SIG-M5 (cell line): ENCODE measurements at places on chromosomes 3 and 15.

DNA sequence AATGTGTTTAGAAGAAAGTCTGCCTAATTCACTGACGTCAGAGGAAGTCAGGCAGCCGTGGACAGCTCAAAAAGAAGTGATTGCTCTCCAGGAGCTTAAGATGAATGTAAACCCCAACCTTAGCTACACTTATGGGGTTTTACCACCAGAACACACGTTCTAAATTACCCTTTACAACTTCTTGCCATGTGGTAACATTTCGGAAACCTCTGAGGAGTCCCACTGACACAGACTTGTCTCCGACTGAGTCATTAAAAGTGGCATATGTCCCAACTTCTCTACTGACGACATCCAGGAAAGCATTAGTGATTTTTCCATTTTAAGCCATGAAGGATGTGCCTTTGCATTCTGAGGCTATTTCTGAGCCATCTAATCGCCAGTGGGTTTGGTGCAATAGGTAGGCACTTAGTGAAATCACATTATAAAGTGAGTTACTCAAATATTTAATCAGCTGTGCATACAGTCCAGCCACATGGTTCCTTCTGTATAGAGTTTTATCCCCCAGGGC lies 32.4 kb downstream of the C2CD4A start:
- DNase-seq, result peak; percentile 7

DNA sequence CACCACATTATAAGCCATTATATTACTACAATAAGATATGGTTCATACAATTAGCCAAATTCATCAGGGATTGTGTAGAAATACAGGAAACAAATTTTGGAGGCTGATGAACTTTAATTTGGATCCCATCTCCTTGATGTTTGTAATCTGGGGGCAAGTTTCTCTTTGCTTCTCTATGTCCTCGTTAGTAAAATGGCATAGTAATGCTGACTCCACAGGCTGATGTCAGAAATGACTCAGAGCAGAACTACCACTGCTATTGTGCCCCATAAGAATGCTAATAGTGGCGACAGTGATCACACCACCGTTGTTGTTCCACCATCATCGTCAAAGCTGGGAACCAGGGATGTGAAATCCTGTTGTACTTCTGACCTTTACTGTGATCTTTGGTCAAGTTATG lies 722.3 kb upstream of the LMCD1 start:
- DNase-seq, result no peak

GRCh38 chr3:183854318-183855035 lies 29.1 kb upstream of the MAP6D1 start:
- no peak for DNase-seq

DNA sequence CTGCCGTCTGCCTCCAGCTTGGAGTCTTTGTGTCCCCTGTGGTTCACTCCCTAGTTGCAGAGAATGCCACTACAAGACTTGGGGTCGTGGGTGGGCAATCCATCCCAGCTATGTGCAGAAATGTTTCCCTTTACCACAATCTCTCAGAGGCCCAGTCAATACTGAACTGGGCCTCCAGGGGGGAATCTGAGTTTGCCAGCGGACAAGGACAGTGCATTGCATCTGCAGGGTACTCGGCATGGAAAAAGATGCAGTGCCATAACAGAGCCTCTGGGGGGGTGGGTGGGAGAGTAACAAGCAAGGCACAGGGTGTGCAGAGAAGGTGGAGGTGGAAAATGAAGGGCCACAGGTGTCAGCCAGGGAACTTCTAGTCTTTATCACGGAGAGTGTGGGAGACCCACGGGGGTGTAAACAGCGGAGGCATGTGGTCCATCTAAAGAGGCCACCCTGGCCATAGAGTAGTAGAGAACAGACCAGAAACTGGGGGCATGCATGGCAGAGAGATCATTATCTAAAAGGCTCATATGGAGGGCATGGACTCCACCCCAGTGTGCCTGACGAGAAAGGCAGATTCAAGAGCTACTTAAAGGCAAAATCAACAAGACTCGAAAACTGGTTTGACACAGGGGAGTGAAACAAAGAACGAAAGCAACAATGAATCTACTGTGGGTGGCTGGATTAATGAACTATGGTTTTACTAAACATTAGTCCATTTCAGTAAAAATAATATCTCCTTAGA lies 182.4 kb downstream of the ANXA2 start:
- no peak for DNase-seq

DNA sequence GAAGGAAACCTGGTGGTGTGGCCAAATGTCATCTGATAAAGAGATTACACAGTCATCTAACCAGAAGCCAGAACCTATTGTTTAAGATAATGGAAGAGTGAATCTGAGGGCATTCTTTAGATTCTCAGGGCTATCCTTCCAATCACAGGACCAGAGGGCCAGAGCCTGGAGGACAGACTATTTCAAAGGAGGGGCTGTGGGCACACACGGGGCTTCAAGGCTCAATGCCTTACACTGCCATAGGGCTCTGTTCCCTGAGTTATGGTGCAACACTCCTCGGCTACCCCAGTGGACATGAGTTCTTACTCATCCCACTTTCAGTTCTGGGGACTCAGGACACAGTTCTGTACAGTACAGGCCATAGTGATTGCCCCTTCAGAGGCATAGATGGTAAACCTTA lies 343.9 kb upstream of the ALCAM start:
- no peak for DNase-seq
